ENCODE measurements at places on chromosomes 1 and 21.

DNA sequence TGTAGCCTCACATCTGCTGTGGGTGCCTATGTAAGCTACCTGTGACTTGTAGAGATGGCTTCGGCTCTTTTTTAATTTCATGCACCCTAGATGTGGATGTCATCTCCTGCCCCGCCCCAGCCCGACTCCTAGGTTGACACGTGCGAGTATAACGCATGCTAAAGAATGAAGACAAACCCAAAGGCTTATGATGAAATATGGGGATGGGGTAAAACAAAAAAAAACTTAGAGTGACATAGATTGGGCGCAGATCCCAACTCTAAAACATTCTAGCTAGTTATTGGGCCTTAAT, 613 bp upstream of the ERO1B start:
- DNase-seq, result no peak

GRCh38 chr1:213399695-213400094, 348.7 kb downstream of the RPS6KC1 start:
- DNase-seq, result peak; percentile 21

DNA sequence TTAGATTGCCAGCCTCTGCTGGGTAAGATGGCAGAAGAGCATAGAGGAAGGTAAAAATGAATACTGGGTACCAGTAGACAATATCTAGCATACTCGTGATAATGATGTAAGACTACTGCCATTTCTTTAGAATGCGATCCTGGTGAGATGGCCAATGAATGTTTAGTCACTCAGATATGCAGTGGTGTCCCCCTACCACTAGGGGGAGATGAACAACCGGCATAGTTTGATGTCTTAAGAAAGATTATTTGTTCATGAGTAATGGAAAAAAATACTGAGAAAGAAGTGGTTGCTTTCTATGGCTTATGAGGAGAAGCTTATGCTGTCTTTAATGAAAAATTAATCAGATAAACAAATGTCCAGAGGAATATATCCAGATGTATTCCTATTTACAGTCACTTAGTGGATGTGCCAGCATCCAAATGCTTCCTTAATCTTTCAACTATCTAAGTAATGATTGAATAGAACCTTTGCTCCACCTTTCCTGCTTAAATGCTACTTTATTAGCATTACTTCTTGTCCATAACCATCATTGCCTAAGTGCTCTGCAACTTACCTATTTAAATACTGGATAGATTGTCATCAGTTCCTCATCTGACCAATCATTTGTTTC, 256.6 kb downstream of the ST6GALNAC3 start:
- DNase-seq, result no peak

DNA sequence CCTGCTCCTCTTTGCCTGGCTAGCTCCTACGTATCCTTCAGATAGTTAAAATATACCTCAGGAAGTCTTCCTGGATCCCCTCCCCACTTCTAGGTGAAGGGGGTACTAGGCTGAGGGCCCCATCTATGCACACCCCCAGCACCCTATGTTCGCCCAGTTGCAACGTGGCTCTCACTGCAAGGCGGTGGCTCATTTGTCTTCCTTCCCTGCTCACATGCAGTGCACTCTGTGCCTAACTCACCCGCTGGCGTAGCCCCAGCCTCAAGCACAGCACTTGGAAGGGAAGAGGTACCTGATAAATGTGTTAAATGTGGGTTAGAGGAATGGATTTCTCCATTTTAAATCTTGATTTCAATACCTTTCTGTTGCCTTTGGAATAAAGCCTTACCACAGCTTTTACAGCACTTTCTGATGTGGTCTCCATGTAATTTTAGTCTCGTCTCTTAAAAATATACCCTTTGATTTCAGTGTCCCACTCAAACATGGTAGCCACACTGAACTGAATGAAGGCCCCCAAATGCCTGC, 39.3 kb downstream of the L1TD1 start:
- DNase-seq, result no peak

DNA sequence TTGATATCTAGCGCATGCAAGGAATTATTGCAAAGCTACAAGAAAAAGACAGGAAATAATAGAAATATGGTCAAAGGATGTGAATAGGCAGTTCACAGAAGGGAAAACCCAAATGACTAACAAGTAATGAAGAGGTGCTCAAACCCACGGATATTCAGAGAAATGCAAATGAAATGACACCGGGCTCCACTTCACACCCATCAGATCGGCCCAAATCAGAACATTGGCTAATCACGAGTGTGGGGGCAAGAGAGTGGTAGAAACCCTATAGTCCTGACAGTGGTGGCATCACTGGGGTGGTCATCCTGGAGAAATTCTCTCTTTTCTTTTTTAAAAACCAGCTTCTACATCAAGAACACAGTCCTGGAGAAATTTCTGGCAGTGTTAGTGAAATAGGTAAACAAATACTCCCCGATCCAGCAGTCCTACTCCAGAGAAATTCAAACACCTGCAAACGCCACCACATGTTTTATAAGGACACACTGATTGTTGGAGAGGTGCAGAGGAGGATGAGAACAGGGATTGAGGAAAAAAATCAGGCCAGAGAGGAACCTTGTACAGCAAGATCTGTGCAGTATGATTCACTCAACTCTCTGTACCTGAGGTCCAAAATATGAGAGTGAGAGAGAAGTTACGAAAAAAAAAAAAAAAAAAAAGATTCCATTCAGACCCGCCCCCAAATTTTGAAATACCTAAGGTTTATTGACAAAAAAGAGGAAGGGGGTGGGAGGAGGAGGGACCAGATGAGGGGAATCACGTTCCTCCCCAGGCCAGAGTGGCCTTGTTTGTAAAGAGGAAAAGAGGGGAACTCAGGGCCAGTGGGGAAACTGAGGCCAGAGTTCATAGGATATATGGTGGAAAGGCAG, 9.2 kb upstream of the TNFRSF1B start:
- no peak for DNase-seq

GRCh38 chr1:107618539-107618938, 346.4 kb downstream of the VAV3 start:
- no peak for DNase-seq

GRCh38 chr1:23837908-23838307, 12.7 kb upstream of the HMGCL start:
- DNase-seq, result no peak

DNA sequence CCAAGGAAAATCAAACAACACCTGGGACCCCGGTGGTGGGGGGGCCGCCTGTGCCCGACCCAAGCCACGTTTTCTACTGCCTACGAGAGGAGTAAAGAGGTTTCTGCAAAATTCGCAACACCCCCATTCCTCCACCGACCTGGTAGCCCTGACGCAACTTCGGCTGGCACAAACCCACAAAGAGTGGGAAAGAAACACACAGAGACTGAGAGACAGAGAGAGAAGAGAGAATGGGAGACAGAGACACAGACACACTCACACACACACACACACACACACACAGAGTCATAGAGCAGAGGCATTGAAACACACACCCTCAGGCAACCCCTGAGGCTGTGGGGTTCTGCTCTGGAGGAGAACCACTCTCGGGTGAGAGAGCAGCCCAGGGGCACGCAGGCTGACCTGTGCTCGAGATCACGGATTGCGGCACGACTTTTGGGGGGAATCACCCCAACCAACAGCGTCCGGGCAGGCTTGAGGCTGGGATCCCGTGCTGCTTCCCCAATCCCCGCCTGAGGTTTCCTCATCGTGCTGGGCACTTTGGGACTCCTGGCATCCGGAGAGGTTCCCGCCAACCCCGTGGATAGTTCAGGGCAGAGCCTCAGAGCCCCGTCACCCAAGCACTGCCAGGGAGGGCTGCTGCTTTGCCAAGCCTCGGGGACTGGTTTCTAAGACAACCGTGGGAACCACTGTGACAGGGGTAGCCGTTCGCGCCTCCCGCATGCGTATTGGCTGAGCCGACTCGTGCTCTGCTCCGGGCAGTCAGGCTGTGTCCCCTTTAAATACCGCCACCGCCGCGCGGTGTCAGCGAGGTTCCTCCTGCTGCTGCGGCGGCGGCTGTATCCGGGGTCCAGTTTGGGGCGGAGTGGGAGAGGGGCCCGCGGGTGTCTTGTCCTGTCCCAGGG, 682.4 kb upstream of the TPTE start:
- no peak for DNase-seq

DNA sequence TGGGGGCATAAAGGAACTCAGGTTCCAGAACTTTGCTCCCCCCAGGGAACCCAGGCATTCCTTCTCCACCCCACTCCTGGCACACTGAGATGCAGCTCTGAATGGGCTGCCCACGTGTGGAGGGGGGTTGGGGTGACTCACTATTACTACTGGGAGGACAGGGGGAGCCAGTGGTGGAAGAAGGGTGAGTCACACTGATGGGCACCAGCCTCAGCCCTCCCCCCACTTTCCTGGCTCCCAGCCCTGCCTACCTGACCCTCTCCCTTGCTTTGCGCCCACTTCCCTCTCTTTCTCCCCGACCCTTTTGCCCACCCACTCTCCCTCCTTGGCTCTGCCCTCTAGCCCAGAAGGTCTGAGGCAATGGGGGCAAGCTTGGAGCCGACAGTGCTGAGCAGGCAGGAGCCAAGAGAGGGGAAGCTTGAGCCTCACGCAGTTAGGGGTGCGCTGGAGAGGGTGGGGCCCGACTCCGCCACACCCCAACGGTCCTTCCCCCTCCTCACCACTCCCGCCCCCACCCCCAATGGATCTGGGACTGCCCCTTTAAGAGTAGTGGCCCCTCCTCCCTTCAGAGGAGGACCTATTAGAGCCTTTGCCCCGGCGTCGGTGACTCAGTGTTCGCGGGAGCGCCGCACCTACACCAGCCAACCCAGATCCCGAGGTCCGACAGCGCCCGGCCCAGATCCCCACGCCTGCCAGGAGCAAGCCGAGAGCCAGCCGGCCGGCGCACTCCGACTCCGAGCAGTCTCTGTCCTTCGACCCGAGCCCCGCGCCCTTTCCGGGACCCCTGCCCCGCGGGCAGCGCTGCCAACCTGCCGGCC, at the start of gene LMNA:
TSS of gene LMNA (plus strand) at position 611 of the 818 bp plus-strand sequence. CDS start 208 bp downstream, outside the sequence.
- peak; percentile 72 for DNase-seq

DNA sequence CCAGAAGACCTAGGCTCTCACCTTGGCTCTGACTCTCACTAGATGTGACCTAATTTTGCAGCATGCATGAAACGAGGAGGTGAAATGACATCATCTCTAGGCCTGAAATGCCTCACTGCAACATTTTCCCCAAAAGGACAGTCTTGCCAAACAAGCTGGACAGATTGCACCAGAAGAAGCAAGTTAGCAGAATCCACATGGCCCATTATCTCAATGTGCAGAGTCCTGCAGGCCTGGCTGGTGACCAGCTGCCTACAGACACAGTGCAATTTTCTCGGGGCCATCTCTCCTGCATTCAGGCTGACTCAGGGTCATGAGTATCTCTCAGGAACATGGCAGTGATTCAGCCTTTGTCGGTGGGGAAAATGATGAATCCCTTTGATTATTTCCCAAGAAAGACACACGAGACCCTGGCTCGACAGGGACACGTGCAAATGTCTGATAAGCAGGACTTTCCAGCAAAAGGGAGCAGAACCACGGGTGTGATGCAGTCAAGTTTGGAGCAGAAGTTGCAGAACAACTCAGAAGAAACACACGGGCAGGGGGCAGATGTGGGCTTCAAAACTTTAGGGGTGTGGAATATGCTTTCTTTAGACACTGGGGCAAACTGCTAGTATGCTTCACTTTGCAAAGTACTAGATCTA, 38.7 kb downstream of the TRIM67 start:
- DNase-seq, result no peak

GRCh38 chr1:232551386-232551785, 78.5 kb downstream of the SIPA1L2 start:
- no peak for DNase-seq

DNA sequence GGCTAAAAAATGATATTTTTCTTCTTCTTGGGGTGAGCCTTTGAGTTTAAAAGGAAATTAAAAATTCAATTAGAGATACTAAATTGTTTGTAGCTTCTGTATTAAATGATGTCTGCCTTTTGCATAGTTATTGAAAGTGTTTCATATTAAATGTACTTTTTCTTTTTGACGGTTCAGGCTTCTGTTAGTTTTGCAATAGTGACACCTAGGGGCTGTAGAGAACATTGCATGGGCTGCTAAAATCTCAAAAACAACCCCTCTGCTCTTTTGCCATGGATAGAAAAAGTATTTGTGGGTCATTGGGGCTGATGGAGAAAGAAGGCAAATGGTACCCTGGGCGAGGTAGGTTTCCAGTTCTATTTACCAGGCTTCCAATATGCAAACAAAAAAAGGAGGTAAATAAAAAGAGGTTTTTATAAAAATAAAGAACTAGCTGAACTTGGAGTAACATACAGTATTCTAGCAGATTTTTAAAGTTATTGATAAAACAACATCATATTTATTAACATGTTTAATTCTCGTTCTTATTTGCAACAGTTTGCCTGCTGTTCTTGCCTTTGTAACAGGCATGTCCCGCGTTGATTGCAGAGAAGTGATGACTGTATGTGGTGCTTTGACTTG, 115.4 kb upstream of the HOOK1 start:
- DNase-seq, result peak; percentile 58

DNA sequence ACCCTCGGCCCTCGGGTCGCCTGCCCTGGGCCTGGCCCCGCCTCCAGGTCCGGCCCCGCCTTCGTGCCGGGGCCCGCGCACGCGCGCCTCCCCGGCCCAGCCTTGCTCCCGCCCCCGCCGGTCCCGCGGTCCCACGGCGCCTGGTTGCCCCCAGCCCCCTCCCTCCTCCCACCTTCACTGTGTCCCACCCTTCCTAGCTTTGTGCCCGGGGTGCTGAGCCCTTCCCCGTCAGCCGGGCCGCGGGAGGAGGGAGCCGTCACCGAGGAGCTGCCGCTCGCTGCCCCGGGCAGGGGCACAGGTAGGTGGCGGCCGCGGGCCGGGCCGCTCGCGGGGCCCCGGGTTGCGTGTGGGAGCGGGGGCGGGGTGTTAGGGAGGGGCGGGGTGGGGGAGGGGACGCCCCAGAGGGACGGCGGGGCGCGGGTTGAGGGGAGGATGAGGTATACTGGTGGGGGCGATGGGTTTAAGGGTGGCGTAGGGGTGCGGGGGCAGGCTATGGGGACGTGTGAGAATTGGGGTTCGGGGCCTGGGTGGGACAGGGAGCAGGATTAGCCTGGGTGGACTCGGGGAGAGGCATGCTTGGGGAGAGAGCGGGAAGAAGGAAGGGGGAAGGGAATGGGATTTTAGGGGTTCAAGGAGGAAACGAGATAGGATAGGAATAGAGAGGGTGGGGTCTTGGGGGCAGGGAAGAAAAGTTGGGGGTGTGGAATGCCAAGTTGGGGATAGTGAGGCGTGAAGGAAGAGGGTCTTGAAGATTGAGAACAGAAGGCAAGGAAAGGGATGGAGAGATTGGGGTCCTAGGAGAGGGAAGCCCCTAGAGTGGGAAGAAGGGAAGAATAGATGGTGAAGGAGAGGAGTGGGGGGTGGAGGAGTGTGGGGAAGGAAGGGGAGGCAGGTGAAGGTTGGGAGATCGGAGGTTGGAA, at the start of gene LRRC42:
TSS of gene LRRC42 (plus strand) at position 99 of the 920 bp plus-strand sequence. CDS start 5,650 bp downstream, outside the sequence.
- DNase-seq, result peak; percentile 93

DNA sequence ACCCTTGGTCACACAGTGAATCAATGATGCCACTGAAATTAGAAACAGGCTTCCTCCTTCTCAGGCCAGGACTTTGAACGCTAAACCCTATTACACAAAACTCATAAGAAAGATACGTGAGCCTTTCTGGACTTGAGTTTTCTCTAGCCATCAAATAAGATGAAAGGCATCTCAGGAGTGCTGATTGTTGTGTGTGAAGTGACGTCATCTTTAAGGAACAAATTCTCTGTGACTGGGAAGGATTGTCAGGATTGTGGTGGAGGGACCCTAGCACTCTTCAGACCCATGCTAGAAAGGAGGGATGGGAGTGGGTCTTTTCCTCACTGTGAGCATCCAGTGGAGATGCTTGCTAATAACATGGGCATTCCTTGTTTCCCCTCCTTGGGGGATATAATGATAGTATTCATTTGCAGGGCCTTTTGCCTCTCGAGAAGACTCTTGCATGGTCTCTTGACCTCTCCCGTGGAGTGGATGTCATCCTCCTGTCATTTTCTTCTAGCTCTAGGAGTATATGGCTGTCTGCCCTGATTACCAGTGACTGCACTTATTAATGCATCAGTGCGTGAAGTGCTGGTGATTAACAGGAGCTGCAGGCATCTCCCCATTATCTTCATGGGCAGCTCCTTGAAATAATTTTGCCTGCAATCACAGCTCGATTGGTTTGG, 39.9 kb downstream of the SPATA46 start:
- no peak for DNase-seq
